A549 treated with dexamethasone at 1 μM for 4 hours (cell line): ENCODE measurements at places on chromosomes 2 and 18. TPM values are rescaled to one million over a fixed set of nuclear protein-coding genes. Genes with fewer than 3 reads are reported as not detected.

The LINC00305 gene
- total RNA-seq = not detected in 5 replicates

The PEX13 gene
- total RNA-seq = 12.6 to 15.9 TPM (median 14.4 TPM) in 5 replicates

The COX7A2L gene
- total RNA-seq = 150 to 177 TPM (median 157 TPM) in 5 replicates

The ALPP gene
- 14.4 to 22.1 TPM (median 20.3 TPM) in 5 replicates for total RNA-seq

The ABCB11 gene
- total RNA-seq = 0.02 to 0.08 TPM (median 0.06 TPM) in 5 replicates

The TEKT4 gene
- not detected in 5 replicates for total RNA-seq
